ENCODE measurements at places on chromosomes 1 and 21.

- DNase-seq = no peak
Observed at GRCh38 chr1:216904471-216904870, 181.2 kb upstream of the ESRRG start.

- peak; percentile 68 for DNase-seq
Observed at GRCh38 chr1:208855403-208855802, 611.2 kb upstream of the PLXNA2 start.

GRCh38 chr1:175755516-175756070 is 12.2 kb upstream of the TNR start:
- DNase-seq = no peak

DNA sequence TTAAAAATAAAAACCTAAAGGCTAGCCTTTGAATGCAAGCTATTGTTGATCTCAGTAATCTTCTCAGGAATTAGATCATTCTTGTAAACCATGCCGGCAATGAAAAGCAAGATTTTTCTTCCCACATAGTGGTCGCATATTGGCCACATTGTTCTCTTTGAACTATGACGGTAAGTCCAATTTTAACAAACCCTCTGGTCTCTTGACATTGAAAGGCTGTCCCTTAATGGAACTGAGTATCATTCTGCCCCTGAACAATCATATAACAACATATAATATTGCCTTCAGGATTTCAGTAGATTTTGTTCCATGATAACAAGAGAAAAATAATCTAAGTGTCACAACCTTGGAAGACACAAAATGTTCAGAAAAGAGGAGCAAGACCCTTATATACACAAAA is 1.3 kb downstream of the TNNI3K start:
- DNase-seq = no peak

GRCh38 chr1:115980998-115981993 is 5.0 kb downstream of the SLC22A15 start:
- DNase-seq = peak; percentile 61

DNA sequence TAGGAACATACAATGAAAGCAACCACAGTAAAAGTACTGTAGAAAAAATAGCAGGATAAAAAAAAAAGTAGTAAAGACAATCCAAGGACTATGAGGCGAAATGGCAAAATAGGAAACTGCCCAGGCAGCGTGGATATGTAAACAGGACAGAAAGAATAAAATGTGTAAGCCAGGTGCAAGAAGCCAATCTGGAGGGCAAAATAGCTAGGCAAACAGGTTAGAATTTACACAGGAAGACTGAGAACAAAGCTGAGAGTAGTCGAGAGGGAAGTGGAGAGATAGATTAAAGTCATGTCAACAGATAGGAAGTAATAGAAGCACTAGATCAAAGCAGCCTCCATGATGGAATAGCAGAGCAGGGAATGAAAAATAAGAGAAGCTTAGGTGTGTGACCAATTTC is 124.2 kb upstream of the B3GALT2 start:
- peak; percentile 80 for DNase-seq

GRCh38 chr1:110750562-110750961 is 75.8 kb upstream of the KCNA3 start:
- DNase-seq = no peak

DNA sequence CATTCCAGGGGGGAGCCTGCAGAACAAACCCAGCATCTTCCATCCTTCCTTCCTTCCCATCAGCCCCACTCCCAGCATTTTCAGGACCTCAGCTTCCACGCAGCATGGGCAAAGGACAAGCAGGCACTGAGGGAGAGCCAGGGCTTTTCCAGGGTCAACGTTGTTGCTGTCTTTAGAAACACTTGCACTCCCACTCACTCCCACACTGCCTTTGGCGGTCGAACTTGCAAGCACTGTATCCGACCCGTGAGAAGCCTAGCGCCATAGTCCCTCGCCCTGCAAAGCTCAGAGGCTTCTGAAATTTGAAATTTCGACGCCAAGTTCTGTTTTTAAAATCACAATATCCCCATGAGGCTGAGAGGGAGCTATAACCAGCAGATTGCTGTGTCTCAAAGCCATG is 47.4 kb downstream of the KCNAB2 start:
- no peak for DNase-seq

DNA sequence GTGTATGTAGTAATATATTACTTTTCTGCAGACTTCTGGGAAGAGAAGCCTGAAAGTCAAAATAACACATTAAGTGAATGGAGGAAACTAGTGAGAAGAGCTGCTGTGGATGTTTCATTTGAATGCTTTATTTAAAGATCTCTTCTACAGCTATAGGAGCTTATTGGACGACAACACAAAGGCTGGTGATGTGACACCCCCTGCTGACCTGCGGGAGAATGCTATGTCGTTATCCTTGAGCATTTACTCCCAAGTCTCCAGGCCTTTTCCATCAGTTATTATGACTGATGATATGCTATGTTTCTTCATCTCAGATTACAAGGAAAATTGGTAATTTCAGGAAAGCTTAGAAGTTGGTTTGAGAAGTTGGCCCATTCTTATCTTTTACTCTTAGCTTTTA is 22.3 kb upstream of the PLA2G4A start:
- peak; percentile 11 for DNase-seq

Measured in NCI-H1417 (cell line).